SJCRH30 (cell line): ENCODE measurements at places on chromosomes 7 and 10. TPM values are rescaled to one million over a fixed set of nuclear protein-coding genes. Genes with fewer than 3 reads are reported as not detected.

- no peak for DNase-seq
These were observed 12.2 kb upstream of the ZNF488 start for GRCh38 chr10:47396311-47396717.

DNA sequence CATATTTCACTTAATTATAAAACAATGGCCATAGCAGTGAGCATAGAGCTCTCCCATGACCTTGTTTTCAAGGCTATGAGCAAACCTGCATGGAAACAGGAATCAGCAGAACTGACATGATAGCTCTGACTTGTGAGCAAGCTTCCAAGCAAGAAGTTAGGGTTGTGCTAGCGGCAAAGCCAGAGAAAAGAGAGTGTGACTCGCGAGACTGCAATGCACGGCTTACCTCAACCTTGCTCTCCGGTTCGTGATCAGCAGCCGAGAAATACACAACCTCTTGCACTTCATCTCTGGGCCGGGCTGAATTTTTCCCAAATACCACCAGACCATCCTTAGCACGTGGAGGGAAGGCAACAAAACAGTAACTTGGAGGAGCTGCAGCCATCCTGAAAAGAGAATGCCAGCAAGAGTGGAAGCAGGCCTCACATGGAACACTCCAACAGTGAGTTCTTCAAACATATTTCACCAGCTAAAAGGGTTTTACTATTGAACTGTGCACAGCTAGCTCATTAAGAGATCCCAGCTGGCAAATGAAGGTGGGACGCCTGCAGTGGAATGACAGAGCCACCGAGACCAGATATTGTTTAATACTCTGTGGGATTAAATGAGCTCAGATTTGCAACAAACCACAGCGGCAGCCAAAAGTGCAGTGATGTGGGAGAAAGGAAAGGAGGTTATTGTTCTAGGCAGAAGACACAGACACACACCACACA is 20.8 kb downstream of the SCRN1 start:
- DNase-seq, result no peak

- no peak for DNase-seq
These were observed 17.5 kb upstream of the ZNF467 start for GRCh38 chr7:149790754-149791360.

DNA sequence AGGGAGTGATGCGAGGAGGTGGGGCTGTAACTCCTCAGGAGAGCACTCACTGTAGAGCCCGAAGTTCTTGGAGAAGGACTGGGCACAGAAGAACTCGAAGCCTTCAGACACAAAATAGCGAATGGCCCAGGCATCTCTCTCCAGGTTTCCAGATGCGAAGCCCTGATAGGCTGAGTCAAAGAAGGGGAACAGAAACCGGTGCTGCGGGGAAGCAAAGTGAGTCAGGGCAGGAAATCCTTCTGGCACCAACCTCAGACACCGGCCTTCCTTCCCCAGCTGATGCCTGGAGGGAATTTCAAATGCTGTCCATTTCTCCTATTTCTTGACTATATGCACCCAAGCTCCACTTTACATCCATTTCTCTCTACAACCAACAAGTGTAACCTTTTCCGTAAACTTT is 26.8 kb downstream of the GOT1 start:
- DNase-seq, result no peak

- no peak for DNase-seq
These were observed 14.7 kb downstream of the CHST15 start for GRCh38 chr10:124078714-124079113.

The PLXNA4 gene
- total RNA-seq, result 11.2 and 11.5 TPM in 2 replicates

The MSS51 gene
- total RNA-seq, result 0.66 and 1.2 TPM in 2 replicates

The MRC1 gene
- total RNA-seq, result 0.03 TPM in 1 of 2 replicates, not detected in the other

The HMX3 gene
- 0.12 and 0.23 TPM in 2 replicates for total RNA-seq

The SFTPA1 gene
- not detected in 2 replicates for total RNA-seq
